ENCODE measurements at places on chromosomes 2 and 18.
A peak's percentile ranks its signal among the peaks of the same experiment; 100 is the strongest.

- DNase-seq = peak; percentile 35
Measured at GRCh38 chr18:76821875-76822505, 367 bp upstream of the ZNF236 start.

DNA sequence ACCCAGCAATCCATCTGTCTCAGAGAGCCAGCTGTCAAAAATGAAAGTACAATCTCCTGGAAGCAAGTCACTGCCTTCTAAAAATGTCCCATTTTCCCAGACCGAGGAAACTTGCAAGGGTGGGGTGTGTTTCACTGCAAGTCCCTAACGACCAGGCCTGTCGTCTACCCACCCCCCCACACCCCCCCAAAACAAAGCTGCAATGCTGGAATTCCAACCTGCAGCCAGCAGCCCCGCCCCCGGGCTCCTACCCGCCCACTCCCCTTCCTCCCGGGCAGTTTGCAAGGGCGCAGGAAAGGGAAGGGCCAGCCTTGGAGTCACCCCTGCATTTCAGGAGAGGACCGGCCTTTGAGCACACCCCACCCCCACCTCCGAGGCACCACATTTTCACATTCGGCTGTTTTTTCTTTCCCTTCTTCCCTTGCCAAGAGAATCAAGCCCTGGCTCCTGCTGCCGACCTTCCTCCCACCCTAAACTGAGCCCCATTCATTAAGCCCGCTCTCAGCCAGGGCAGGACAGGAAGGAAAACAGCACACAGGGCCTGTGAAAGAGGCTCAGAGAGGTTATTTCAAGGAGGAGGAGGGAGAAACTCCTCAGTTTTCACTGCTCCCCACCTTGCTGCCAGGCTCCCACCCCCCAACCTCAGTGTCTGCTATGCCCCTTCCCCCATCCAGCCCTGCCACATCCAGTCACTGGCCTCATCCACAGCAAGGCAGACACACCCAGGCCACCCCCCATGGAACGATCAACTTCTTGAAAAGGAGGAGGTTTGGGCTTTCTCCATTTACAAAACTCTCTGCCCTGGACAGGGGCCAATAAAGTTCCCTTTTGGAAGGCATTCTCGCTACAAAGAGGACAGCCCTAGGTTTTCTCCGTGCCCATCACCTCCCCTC lies 11.3 kb downstream of the SMAD7 start:
- no peak for DNase-seq

DNA sequence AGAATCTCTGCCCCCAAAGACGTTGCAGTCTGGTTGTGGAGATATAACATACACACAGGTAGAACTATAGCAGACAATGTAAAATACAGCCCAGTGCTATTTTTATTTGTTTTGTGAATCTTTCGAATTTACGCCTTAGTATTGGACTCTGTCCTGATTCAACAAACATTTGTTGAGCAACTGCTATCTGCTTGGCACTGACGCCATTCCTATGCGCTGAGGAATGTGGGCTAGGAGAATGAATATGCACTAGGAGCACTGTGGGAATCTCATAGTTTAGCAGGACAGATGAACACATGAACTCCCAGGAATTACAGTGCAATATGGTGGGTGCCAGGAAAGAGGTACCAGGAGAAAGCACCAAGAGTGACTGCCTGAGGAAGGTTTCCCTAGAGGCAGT lies 181.7 kb upstream of the SIX3 start:
- no peak for DNase-seq

DNA sequence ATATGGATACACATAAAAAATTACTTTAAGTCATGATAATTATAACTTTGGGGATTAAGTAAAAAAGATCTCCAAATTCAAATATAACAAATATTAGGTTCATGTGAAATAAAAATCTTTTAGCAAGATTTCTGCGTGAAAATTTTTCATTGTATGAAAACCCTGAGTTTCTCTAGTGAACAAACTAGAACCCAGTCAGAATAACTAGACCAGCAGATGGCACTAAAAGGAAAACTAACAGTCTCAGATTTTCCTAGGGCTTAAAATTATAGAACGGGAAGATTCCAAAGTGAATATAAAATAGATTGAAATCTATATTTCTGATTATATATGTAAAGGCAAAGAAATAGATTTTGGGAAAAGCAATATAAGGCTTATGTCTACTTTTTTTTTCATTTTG lies 43.3 kb downstream of the TMEM200C start:
- no peak for DNase-seq

GRCh38 chr2:156430980-156431358 lies 5.2 kb upstream of the GPD2 start:
- no peak for DNase-seq

DNA sequence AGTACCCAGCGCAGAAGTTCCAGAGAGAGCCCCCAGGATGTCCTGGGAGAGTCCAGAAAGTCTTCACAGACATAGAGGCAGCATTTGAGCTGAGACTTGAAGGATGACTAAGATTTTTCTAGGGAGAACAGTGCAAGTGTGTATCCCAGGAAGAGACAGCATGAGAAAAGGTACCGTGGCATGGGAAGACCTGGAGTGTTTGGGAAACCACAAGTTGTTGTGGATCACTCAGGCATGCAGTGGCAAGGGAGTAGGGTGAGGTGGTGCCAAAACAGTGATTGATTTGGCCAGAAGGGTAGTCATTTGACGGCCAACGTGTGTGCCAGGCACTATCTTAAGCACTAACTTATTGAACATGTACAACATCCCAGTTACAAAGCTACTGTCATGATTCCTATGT lies 24.5 kb upstream of the KCNK3 start:
- no peak for DNase-seq

DNA sequence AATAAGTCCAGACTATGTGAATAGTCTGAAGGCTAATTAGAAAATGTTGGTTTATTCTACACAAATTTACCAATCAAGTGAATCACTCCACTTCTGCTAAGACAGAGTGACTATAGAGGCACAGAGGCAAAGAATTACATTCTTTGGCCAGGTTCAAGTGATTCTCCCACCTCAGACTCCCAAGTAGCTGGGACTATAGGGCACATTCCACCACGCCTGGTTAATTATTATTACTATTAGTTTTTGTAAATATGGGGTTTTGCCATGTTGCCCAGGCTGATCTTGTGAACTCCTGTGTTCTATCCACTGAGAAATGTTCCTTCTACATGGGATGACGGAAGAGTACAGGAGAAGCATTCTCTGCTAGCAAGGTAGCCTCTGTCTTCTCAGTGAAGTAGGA lies 37.6 kb upstream of the PSME4 start:
- no peak for DNase-seq

GRCh38 chr2:30031184-30031583 lies 109.8 kb upstream of the ALK start:
- DNase-seq = no peak

GRCh38 chr2:893311-893710 lies 57.3 kb upstream of the SNTG2 start:
- no peak for DNase-seq

GRCh38 chr2:105776560-105776928 lies 31.8 kb downstream of the NCK2 start:
- DNase-seq = no peak

DNA sequence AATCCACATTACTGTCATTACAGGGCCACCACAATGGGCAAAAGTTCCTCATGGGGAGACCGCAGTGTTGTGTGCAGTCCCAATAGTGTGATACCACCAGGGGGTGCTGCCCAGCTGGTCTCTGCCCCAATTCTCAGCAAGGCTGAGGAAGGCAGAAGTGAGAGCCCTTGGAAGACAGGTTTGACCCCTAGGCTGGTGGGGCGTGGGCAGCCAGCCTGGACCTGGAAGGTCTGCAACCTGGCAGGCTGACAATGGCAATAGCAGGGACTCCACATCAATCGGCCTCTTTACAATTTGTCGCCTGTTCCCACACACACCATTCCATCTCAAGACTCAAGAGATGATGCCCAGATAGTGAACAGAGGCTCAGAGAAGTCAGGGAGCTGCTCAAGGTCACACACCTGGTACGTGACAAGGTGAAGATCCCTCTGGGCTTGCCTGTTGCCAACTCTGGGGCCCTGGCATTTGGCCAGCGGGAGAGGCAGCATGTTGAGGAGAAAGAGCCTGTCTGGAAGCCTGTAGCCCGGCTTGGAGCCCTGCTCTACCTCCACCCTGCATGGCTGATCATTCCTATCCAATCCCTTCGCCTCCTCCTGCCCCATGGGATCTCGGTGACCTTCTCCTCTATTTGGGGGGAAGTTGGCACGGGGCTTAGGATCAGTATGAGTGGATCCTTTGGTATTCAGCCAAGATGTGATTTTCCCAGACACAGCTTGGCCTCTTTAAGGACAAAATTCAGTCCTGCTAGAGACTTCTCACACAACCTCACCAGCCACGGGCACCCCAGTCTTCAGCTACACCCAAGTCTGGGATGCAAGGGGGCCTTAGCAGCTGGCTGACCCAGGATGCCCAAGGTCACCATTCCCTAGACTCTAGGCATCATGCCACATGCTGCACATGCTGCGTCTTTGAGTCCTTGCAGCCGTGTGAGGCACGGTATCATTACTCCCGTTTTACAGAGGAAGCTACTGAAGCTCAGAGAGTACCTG lies 2.9 kb upstream of the ATOH8 start:
- DNase-seq = peak; percentile 36

DNA sequence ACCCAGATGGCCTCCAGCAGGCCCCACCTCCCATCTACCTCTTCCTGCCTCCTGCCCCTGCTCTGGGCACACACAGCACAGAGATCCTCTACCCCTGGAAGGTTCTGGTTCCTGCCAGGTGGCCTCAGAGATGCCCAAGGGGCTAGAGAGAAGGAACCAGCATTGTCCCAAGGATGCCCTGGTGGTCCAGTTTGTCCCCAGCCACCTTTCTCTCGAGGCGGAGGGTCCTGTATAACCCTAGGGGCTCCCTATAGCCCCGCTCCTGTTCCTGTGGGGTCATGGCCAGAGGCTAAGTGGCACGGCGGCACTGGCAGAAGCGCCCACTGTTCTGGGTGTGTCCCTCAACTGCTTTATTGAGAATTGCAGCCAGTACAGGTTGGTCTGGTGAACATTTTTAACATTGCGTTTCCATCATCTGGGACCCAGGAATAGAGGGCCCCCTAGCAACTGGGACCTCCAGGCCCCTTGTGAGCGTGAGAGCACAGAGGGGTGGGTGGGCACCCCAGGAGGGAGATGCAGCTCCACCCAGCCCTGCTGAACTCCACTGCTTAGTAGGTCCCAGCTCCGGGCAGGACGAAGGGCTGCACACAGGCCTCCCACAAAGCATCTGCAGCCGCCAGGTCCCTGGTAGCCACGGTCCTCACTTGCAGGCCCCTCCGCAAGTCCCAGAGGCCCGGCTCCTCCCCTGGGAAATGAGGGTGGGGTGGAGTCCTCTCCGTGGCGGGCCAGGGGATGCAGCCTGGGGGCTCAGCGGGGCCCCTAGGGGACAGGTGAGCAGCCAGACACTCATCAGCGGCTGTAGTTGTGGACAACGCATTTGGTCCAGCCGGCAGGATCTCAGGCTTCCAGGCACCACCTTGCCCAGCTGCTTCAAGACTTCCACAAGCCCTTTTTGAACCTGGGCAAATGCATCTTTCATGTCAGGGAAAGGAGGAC lies 33.1 kb downstream of the GPC1 start:
- no peak for DNase-seq

GRCh38 chr18:75810961-75811551 lies 383.6 kb upstream of the SMIM21 start:
- DNase-seq = no peak

DNA sequence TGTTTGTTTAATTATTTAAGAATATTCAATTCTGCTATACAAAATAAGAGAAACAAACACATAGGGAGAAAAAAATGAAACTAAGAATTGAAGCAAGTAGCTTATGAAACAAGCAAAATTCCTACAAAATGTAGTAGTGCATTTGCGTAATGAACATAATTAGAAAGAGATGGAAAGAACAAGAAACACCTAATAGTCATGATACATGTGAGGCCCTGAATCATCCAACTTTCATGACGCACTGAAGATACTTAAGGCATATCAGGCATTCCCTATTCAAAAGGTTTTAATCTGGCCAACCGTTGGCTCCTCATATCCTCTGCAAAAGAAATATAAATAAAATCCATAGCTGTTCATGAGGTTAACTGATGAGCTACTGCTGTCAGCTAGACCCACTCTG lies 14.5 kb upstream of the NAB1 start:
- no peak for DNase-seq

DNA sequence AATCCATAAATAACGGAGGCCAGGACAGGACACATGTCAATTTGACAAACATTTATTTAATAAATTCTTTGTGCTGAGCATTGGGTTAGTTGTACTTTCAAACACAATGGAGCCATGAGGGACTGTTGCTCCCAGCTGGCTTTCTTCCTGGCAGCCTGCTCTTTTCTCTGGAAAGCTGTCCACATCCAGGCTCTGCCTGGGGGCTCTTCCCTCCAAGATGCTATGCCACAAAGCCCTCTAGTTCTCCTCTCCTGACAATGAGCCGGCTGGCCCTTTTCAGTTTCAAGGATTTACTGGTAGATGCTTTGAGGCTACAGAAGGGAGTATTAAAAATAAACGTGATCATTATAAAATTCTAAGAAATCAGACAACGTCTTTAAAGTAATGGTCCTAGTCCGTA lies 44.1 kb upstream of the SLC14A2 start:
- no peak for DNase-seq

- DNase-seq = no peak
Measured at GRCh38 chr18:48594471-48595094, 55.8 kb downstream of the CTIF start.

DNA sequence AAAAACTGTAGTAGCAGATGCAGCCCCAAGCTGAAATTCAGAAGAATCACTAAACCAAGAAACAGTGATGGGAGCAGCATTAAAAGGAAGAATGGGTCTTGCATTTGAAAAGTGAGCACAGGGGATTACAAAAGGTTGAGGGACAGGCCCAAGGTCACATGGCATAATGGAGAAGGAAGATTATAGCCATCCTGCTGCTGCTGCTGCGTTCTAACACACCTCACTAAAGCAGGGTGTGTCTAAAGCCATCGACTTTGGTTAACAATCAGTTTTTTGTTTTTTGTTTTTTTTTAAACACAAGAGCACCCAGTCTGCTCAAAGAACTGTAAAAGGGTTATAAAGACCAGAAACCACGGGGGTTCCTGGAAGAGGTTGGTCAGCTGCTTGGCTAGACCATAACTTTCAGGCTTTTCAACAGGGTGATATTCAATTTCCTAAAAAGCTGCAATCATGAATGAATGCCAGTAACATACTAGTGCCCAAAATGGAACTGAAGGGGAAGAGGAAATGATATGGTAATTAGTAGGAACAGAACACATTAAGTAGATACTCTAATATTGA lies 102.6 kb downstream of the MYO5B start:
- DNase-seq = no peak

GRCh38 chr2:144383571-144384100 lies 136.3 kb downstream of the ZEB2 start:
- no peak for DNase-seq

- DNase-seq = peak; percentile 19
Measured at GRCh38 chr18:24176727-24177416, 38.0 kb downstream of the CABYR start.
